ENCODE measurements at places on chromosomes 5 and 9. TPM values are rescaled to one million over a fixed set of nuclear protein-coding genes. Genes with fewer than 3 reads are reported as not detected.

Gene CCL21
- 9.2 TPM for polyA plus RNA-seq

Gene PCDHA1
- polyA plus RNA-seq: 0.10 TPM

Gene CSF2
- not detected for polyA plus RNA-seq

Gene TERT
- polyA plus RNA-seq: not detected

Gene TXN
- 64.2 TPM for polyA plus RNA-seq

Gene SPINK6
- not detected for polyA plus RNA-seq

Gene CARD9
- polyA plus RNA-seq: 0.82 TPM

- DNase-seq: no peak
Observed at GRCh38 chr5:170097934-170098333, 7.8 kb upstream of the FOXI1 start.

DNA sequence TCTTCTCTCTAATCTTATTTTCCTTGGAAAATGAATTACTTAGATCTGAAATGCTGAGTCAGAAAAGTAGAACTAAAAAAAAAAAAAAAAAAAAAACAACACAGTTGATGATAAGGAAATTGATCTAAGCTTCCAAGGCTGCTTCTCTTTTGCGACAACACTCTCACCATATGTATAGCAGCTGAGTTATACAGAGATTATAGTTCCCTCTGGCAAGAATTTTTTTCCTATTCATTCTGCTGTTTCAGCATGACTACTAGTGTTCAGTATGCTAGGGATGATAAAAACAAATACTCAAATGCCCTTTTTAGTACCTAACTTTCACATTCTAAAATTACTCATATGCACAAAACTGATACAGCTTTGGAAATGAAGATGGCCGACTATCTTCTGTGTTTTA, 267.3 kb downstream of the MLLT3 start:
- no peak for DNase-seq

DNA sequence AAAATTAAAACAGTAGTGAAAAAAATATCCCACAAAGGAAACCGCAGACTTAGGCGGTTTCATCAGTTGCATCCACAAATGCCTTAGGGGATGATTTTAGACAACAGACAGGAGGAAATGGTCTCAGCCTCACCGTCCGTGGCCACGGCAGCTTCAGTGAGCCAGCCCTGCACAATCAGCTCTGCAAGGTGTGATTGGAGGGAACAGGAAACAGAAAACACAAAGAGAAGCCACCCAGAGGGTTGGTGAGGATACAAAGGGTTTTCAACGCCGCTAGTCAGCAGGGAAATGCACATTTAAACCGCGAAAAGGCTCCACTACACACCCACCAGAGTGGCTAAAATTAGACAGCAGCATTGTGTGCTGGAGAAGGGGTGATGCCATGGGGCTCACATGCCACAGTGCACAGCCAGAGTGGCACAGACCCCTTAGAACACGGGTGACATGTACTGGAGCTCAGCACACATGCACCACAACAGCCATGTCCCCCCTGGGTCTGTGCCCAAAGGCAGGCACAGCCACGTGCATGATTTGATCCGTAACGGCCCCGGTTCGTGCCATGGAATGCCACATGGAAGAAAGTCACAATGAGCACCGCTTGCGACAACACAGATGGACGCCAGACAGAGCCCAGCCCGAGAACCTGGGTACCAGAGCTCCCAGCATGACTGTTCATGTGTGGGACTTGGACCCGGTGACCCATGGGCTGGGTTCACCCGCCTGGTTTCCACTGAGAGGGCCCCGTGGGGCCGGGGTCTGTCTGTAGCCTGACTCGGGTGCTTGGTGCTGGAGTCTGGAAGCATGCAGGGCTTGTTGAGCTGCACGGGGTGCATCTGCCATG, 18.3 kb upstream of the TERT start:
- DNase-seq: no peak

DNA sequence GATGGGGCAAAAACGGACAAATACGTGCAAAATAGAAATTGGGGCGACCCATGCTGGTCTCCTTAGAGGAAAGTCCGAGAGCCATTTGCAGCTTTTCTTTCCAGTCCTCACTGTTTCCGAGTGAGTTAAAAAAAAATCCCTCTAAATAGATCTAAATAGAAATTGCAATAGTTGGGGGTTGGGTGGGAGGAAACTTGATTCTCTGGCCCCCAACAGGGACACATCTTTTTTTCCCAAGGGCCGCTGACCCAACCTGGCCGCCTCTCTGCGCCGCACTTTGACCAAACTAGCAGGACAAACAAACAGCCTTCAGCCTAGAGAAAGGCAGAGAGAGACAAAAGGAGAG, 2.8 kb upstream of the NKX2-5 start:
- DNase-seq: no peak

- no peak for DNase-seq
Observed at GRCh38 chr5:140596321-140596741, 31.7 kb downstream of the SLC35A4 start.

- no peak for DNase-seq
Observed at GRCh38 chr9:78189461-78189860, 46.4 kb upstream of the CEP78 start.

GRCh38 chr9:133971981-133972941, 19.9 kb downstream of the VAV2 start:
- no peak for DNase-seq

- no peak for DNase-seq
Observed at GRCh38 chr5:5006548-5006947, 133.6 kb upstream of the ADAMTS16 start.

GRCh38 chr9:87464110-87464991, 33.3 kb upstream of the DAPK1 start:
- DNase-seq: no peak

- DNase-seq: no peak
Observed at GRCh38 chr9:134340475-134341160, 14.4 kb downstream of the RXRA start.

DNA sequence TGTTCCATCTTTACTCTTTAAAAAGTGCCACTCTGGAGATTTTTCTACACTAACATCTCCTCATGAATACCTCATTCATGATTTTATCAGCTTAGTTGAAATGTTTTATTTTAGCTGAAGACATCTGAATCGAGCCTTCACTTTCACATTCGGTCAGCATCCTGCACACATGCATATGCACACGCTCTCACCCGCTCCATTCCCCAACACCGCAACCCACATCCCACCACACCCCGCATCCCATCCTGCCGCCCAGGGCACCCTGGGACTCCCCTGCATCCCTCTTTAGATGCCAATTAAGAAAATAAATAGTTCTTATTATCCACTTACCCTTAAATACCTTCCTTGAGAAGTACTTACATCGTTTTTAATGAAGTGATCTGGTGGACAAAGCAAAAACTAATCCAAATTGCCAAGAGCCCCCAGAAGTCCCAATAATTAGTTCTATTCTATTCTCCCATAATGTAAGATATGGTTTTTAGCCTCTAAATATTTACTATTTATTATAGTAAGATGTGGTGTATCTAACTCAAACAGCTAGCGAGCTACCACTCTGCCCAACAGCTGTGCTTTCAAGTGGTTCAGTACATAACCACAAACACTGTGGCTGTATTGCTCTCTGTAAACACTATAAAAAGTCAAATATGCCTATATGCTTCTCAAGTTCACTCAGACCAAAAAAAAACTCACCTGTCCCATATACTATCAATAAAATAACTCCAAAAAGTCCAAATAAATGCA, 38.2 kb downstream of the GZMK start:
- DNase-seq: no peak

DNA sequence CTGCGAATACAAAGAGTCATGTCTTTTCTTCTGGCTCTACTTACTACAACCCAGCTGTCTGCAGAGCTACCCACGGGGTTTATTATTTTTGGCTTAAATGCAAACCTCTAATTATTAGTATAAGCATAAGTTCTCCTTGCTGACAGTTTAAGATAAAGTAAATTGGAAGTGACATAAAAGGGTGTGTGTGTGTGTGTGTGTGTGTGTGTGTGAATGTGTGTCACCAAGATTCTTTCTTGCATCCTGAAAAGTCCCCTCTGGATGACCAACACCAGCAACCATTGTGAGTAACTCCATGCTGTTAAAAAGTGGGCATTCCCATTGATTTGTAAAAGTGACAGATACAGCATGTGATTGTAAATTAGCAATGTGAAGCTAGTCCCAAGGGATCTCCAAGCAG, 803.8 kb upstream of the ZNF608 start:
- no peak for DNase-seq

DNA sequence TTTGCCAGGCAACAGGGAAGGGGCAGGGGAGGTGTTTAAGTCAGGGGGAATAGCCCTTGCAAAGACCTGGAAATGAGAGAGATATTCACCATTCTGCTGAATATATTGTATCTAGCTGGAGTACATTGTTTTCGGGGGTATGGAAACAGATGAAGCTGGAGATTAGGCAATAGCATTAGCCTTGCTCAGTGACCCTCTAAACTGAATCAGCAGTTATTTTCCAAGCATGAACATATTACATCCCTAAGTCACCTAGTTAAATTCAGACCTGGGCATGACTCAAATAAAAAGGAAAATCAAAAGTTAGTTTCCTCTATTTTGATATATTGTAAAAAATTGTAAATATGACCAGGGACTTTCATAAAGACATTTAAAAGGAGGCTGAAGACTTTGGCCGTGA, 544.6 kb upstream of the TRPC7 start:
- no peak for DNase-seq

DNA sequence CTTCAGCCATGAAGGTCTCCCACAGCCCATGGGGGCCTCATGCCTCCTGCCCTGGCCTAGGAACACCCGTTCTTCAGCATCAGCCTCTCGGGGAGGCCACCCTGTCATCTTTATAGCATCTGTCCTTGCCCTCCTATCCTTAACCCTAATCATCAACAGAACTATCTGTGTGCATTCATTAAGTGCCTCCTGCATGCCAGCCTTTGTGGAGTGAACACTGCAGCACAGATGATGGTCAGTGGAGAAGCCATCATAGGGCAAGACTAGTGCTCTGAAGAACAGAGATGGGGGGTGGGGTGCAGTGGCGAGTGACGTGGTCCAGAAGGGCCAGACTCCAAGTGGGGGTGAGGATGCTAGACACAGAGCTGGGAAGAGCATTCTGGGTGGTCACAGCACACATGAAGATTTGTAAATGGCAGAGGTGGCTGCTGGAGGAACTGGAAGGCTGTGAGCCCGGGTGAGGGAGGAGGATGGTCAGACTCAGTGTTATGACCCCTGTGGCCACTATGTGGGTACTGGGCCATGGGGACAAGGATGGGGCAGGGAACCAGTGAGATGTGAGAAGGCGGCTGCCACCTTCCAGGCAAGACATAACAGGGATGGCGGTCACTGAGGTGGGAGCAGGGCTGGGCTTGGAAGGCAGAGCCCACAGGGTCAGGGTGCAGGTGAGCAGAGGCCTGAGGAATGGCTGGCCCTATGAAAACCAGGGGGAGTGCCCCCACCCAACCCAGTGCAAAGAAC, 3.6 kb upstream of the CARD19 start:
- DNase-seq: no peak

DNA sequence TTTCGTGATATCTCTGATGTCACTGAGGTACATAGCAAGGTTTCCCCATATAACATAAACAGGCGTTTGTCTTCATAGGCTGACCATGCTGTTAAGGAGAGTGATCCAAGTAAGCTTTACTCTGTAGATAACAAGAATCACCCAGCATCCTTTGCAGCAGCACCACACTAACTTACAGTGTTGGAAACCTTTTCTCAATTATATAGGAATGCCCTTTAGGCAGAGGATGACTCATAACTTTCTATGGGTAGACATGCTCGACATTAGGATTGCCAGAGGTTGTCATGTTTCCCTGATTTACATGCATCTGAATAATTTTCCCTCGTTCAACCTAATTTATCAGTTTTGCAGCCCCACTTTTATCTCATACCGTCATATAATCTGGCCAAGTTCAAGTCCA, 870.0 kb upstream of the CDH9 start:
- no peak for DNase-seq

- DNase-seq: no peak
Observed at GRCh38 chr5:98899456-98899855, 29.4 kb downstream of the CHD1 start.
